Peyer's patch (tissue), 4 donors: ENCODE measurements at places on chromosomes 11 and 22.

- no peak for DNase-seq
These were observed 110.9 kb upstream of the PITPNB start for GRCh38 chr22:28029956-28030355.

GRCh38 chr22:43654271-43654670, 157.8 kb downstream of the EFCAB6 start:
- DNase-seq = no peak

- no peak for DNase-seq
These were observed 183.5 kb downstream of the DSCAML1 start for GRCh38 chr11:117613521-117613920.

DNA sequence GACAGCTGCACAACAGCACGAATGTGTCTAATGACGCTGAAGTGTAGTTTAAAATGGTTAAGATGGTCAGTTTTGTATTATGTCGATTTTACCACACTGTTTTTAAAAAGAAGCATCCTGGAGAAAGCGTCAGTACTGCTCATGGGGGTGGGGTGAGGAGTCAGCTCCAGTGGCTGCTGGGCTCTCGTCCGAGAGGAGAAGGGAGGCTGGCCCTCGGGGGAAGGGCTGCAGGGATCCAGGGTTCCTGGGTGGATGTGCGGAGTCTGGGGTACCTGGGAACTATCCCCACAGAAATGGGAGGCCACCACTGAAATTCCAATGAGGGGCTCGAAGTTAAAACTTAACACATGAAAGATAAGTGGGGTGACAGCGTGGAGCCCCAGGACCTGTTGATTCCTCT, 11.9 kb downstream of the C11orf21 start:
- DNase-seq = no peak

DNA sequence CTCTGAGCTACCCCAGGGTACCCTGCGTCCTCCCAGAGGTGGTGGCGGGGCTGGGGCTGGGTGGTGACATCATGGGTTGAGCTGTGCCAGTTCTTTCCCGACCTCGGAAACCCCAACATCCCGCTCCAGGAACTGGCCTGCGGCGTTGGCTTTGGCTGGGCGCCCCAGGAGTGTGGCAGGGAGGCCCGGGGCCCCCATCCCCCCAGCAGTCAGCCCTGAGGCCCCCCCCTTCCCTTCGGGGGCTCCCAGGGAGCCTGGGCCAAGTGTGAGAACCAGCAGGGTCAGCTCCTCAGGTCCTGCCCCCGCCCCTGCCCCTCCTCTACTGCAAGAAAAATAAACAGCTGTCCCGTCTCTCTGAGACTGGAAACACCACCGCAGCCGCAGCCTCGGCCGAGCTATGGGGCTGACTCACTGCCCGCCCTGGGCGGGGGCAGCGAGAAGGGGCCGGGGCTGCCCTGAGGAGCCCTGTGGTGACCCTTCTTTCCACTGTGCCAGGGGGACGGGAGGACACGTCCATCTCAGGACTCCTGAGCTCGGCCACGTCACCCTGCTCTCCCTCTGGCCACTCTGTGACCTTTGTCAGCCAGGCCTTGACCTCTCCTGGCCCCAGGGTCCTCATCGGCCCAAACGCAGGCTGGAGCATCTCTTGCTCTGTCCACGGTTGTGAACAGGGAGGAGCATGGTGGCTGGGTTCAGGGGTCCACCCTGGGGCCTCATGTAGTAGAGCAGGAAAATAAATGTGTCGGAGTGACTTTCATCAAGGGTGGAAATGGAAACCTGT, 73.4 kb downstream of the WNT7B start:
- no peak for DNase-seq

DNA sequence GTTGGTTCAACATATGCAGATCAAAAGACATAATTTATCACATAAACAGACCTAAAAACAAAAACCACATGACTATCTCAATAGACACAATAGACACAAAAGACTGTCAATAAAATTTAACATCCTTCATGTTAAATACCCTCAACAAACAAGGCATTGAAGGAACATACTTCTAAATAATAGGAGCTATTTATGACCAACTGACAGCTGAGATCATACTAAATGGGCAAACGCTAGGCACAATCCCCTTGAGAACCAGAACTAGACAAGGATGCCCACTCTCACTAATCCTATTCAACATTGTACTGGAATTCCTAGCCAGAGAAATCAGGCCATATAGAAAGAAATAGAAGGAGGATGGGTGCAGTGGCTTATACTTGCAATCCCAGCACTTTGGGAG, 50.3 kb upstream of the GLYAT start:
- no peak for DNase-seq

- no peak for DNase-seq
These were observed 16.8 kb upstream of the MSANTD2 start for GRCh38 chr11:124817036-124817435.

DNA sequence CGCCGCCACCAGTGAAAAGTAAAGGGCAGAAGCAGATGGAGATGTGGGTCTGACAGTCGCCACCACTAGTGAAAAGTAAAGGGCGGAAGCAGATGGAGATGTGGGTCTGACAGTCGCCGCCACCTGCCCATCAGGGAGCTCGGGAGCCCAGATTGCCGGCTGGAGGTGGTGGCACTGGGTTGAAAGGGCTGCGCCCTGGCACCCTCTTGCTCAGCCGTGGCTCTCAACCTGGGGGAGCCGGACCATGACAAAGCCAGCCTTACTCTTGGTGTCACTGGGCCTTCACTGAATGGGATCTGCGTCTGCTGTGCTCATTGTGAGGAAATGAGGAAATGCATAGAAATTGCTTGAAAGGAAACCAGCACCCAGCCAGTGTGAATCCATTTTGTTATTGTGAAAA, 36.3 kb downstream of the AP2A2 start:
- DNase-seq = no peak

- DNase-seq = no peak
These were observed 72.1 kb downstream of the CELSR1 start for GRCh38 chr22:46465345-46465720.
